ENCODE measurements at places on chromosomes 11 and 22.

DNA sequence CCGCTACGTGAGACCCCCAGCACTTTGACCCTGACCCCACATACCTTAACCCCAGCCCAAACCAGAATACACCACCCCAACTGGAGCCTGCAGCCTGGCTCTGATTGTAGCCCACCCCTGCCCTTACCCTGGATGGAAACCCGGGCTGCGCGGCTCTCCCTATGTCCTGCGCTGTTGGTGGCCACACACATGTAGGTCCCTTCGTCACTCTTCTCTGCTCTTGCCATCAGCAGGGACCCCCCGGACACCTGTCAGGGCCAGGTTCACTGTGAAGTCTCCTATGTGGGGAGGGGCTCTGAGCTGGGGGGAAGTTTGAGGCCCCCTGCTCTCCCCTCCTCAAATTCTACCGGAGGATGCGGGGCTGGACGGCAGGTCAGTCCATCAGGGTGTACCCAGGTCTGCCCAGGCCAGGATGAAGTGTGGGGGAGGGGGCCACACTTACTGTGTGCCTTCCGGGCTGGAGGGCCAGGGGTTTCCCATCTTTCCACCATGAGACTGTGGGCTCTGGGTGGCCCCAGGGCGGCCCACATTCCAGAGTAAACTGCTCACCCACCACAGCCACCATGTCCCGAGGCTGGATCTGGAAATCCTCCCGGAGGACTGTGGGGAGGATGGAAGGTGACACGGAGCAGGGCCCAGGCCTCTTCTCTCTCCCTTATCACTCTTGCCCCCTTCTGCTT, 1.5 kb downstream of the ROBO4 start:
- DNase-seq = peak; percentile 7

DNA sequence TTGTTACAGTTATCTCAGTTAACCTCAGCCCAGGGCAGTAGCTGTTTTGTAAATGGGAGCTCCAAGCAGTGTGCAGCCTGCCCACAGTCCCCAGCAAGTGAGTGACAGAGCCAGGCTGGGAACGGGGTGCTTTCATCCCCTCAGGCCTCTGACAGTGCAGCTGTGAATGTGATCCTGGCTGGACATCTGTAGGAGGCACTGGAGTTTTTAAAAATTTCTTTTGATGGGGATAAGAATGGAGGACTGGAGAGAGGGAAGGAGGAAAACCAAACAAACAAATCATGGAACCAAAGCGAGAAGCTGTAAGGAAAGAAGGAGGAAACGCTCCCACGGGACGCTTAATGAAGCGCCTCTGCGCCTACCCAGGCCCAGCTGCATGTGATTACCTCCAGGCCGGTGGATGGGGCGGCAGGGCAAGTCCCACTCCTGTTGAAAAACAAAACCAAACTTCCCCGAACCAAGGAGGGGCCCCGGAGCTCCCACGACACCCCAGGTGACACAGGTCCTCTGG, 40.6 kb downstream of the SCUBE1 start:
- DNase-seq = no peak

DNA sequence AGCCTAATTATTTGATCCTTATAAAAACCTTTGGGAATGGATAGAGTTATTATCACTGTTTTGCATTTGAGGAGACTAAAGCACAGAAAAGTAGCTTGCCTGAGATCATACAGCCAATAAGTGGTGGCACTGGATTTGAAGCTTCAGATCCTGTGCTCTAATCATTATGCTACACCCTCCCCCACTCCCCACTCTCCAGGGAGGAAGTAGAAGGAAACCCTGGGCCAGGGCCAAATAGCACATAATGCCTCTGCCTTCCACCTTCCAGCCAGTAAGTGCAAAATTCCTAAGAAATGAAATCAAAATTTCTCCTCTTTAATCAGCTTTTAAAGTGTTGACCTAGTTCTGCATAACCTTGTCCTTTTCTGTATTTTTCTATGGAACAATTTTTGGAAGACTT, 61.6 kb downstream of the SIK2 start:
- no peak for DNase-seq

DNA sequence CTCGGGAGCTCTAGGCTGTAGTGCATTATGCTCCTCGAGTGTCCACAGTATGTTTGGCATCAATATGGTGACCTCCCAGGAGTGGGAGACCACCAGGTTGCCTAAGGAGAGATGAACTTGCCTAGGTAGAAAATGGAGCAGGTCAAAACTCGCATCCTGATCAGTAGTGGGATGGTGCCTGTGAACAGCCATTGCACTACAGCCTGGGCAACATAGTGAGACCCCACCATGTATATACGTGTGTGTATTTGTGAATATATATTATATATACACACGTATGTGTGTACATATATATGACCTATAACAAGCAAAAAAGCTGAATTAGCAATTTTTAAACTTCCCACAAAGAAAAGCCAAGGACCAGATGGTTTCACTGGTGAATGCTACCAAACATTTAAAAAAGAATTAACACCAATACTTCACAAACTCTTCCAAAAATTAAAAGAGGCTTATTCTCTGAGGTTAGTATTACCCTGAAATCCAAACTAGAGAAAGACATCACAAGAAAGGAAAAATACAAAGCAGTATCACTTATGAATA, 97.4 kb downstream of the RNF169 start:
- no peak for DNase-seq

DNA sequence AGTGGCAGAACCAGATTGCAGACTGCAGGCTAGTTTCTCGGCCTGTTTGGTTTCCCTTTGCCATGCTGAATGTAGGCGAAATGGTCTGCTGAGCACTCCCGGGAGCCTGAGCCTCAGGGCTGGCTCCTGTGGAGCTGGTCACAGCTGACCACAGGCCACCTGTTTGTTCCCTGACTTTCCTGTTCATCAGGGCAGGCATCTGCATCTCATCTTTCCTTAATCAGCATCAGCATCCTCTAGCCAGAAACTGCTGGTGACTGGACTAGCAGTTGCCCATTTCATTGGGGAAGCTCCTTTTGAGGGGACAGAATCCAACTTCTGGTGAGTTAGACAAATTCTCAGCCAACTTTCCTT, 20.2 kb upstream of the C11orf96 start:
- no peak for DNase-seq

DNA sequence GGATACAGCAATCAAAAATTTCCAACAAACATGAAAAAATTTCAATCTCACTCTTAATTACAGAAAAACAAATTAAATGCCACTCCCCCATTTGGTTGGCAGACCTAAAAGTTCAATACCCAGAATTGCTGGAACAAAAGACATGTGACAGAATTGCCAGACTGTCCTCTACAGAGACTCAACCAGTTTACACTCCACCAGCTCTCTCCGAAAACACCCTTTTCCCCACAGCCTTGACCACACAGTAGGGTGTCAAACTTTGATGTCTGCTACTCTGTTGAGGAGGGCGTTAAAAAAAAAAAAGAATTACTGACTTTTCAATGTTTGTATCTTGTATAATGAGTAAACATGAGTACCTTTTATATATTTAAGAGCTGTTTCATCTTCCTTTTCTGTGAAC, 44.7 kb upstream of the YPEL1 start:
- no peak for DNase-seq

DNA sequence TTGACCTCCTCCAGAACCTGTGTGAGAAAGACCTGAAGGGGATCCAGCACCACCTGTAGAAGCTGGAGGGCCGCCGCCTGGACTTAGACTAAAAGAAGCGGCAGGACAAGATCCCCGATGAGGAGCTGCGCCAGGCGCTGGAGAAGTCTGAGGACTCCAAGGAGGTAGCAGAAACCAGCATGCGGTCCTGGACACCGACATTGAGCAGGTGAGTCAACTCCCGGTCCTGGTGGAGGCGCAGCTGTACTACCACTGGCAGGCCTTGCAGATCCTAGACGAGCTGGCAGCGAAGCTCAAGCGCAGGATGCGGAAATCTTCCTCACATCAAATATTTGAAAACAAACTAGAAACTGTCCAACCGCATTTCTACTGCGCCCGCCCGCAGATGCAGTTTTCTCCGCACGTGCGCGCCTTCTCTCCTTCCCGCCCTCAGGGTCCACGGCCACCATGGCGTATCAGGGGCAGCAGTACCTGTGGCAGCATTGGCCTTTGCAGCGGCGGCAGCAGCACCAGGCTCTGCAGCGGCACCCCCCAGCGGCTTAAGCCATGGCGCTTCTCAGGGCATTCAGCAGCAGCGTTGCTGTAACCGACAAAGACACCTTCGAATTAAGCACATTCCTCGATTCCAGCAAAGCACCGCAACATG, 10.2 kb downstream of the CLDN25 start:
- no peak for DNase-seq

- DNase-seq = no peak
Observed at GRCh38 chr22:46695346-46696228, 42.5 kb downstream of the CERK start.

- DNase-seq = no peak
Observed at GRCh38 chr22:31329029-31329428, 17.1 kb downstream of the PATZ1 start.

- no peak for DNase-seq
Observed at GRCh38 chr11:2877474-2877873, 8.1 kb downstream of the CDKN1C start.

- no peak for DNase-seq
Observed at GRCh38 chr11:124841840-124842239, 23.4 kb upstream of the ROBO3 start.

- peak; percentile 13 for DNase-seq
Observed at GRCh38 chr11:2587976-2588748, 111.6 kb downstream of the KCNQ1OT1 start.

GRCh38 chr22:45239681-45240051, 1.0 kb downstream of the KIAA0930 start:
- no peak for DNase-seq

- no peak for DNase-seq
Observed at GRCh38 chr11:47986219-47986618, 5.9 kb downstream of the PTPRJ start.

DNA sequence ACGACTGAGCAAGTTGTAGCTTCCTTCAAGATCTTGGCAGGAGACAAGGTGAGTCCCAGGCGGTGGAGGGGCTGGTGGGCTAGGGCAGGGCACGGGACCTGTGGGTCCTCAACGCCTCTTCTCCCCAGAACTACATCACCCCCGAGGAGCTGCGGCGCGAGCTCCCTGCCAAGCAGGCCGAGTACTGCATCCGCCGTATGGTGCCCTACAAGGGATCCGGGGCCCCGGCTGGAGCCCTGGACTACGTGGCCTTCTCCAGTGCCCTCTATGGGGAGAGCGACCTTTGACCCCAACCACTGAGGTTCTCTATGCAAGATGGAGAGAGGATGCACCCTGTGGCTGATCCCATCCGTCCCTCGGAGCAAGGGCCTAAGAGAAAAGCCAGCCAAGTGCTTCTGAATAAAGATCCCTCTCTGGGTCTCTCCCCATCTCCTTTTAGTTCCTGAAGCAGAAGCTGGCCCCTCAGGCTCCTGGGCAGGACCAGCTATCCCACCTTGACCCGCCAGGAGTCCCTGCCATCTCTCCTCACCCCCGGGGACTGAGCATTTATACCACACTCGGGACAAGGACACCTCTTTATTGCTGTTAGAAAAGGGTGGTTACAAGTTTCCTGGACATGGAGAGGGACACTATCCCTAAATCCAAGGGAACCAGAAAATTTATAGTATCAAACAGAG, 5.4 kb downstream of the CTSF start:
- no peak for DNase-seq

GRCh38 chr11:78504708-78505107, 70.0 kb downstream of the NARS2 start:
- DNase-seq = no peak

DNA sequence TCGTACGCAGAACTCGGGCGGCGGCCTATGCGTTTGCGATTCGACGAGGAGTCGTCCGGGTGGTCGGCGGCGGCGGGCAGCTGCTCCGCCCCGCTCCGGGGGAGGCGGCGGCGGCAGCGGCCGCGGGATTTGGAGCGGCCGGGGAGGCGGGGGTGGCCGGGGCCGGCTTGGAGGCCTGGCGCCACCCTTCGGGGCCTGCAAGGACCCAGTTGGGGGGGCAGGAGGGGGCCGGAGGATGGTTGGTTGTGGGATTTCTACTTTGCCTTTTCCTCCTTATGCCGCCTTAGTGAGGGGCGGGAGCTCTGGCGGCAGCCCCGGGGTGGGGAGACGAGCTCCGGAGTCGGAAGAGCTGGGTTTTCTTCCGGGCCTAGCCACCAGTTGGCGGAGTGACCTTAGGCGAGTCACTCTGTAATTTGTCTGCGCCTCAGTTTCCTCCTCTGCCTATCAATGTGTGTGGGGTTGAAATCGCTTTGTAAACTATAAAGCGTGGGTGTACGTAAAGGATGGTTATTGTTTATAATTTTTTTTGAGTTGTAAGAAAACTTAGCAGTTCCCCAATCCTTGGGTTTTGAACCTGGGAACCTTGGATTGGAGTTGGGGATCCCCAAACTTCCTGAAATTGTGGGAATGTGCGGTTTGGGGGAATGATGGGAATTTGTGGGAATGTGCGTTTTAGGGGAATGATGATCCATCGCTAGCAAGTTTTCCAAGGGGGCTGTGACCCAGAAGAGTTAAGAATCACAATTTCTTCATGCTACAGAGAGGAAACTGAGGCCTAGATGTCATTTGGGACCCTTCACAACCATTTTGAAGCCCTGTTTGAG, 679 bp downstream of the TUG1 start:
- peak; percentile 57 for DNase-seq

DNA sequence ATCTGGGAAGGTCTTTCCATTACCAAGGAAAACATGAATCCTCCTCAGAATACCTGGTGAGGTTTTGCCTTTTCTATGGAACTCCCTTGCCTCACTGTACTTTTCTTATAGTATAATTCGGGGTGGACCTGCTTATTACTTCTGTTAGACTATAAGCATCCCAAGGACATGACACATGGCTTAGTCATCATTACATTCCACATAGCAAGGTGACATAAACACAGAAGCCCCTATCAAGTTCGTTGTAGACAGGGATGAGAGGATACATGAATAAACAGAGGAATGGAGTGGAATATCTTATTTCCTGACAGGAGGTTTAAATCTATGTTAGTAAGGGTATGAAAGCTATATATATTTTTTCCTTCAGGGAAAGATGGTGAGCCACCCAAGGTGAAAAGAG, 532.2 kb upstream of the CCDC90B start:
- DNase-seq = no peak

DNA sequence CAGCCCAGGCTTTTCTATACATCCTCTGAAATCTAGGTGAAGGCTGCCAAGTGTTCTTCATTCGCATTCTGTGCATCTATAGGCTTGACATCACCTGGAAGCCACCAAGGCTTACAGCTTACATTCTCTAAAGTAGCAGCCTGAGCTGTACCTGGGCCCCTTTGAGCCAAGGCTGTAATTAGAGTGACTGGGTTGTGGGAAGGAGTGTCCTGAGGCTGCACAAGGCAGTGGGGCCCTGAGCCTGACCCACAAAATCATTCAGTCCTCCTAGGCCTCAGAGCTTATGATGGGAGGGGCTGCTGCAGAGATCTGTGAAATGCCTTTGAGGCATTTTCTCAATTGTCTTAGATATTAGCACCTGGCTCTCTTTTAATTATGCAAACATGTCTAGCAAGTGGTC, 33.0 kb upstream of the RDX start:
- no peak for DNase-seq

Data from GM10248 (cell line).